Esophagus muscularis mucosa (tissue), 4 donors: ENCODE measurements at places on chromosomes 5 and 9. TPM values are rescaled to one million over a fixed set of nuclear protein-coding genes. Genes with fewer than 3 reads are reported as not detected.

The PDLIM4 gene
- 132 TPM for total RNA-seq

GRCh38 chr9:113454914-113455761 lies 8.4 kb upstream of the RGS3 start:
- no peak overlapping the region for H3K4me3 ChIP-seq
- H3K27ac ChIP-seq: peak overlapping the region; percentile 86
- no peaks in the 10 kb centered on the region for H3K27me3 ChIP-seq
- peak; percentile 70 for DNase-seq

DNA sequence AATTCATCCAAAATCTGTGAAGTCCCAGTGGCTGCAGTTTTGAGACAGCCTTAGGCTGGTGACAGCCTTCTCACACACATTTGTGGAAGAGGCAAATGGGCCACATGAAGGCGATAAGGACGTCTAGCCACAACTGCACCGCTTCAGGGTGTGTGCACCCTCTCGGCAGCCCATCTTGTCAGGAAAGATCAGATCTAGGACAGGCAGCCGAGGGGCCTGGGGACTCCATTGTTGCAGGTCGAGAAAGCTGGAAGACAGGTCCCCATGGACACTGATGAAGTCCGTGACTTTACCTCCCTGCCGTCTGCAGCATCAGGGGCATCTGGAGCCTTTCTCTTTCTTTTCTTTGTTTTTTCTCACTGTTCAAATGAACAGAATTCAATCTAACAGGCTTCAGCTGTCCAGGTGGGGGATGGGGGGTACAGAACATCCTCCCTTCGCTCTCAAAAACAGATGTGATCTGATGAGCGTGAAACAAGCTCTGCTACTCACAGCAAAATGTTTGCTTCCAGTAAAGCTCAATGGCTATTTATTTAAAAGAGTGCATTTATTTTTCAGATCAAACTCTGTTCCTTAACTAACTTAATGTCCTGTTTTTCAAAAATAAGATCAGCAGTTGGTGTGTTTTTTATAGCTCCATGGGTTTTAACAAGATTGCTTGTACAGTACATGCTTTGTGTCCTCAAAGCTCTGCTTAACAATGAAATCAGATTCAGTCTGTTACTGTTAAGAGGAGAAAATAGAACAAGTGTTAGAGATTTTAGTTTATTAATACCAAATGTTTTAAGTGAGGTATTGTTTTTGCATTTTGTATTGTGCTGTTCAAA lies 111.8 kb upstream of the OTULINL start:
- peaks cover 91% of the 10 kb centered on the region for H3K36me3 ChIP-seq
- H3K27ac ChIP-seq: no peak overlapping the region

The GPR150 gene
- total RNA-seq: not detected

The ASTN2 gene
- 4.6 TPM for total RNA-seq

DNA sequence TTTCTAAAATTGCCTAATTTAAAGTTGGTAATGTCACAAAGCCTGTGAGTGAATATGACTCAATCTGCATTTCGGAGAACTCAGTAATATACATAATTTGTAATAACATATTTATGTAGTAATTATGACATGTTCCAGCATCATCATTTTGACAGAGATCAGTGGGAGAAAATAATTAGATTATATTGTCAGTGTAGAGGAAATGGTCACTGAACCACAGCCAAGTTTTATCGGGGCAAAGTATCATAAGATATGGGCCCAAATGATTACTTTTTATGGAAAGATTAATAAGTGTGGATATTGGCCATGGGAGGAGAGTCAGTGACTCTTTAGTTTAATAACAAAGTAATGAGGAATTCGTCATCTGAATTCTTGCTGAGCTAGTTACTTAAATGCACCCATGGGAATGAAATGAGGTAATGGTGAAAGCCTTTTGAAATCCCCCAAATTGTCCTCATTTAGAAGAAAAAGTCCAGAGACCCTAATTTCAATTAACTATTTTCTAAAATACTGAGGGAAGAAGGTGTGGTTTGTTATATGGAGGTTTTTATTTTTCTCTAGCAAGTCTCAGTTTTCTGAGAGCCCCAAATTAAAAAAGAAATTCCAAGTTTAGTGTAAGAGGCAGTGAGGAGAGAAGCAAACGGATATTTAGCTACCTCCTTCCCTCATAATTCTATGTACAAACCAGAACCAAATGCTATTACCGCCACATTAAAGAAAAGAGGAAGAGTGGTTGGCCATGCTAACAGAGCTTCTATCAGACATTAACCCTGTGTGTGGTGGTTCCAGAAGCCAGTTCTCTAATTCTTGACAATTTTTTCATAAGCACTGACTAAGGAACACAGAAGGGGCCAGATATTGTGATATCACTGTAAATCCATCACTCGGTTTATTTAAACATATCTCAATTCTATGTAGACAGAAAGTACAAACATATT lies 37.7 kb upstream of the MRPS30 start:
- H3K4me1 ChIP-seq: no peaks in the 10 kb centered on the region
- no peak overlapping the region for H3K4me3 ChIP-seq
- H3K36me3 ChIP-seq: no peaks in the 10 kb centered on the region
- H3K27me3 ChIP-seq: no peaks in the 10 kb centered on the region
- no peak for DNase-seq
- no peak overlapping the region for H3K27ac ChIP-seq

The CLK4 gene
- total RNA-seq: 24.9 TPM

DNA sequence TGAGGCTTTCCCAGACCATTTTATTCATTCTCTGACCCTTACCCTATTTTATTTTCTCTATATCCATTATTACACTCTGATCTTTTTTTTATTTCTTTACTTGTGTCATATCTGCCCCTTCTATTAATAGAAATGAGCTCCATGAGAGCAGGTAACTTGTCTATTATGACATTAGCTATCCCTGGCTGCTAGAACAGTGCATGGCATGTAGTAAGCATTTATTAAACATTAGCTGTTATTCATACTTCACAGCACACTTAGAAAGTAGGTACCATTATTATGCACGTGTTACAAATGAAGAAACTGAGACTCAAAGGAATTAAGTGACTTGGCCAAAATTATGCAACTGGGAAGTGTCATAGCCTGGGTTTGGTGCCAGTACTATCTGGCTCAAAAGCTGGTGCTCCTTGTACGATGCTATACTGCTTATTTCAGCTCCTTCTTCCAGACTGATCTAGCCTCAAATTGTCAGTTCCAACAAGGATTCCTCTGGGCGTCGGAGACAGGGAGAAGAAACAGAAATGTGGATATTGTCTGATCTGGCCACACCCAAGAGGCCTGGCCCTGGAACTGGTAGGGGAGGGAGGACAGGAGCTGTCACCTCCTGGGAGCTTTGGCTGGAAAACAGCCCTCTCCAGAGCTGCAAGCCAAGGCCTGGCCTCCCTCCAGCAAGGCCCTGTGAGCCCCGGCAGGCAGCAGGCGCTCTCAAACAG lies 10.8 kb upstream of the NIPAL4 start:
- H3K4me3 ChIP-seq: no peak overlapping the region
- no peaks in the 10 kb centered on the region for H3K27me3 ChIP-seq
- peak; percentile 94 for DNase-seq
- peaks cover 21% of the 10 kb centered on the region for H3K4me1 ChIP-seq
- peak overlapping the region; percentile 82 for H3K27ac ChIP-seq
- no peaks in the 10 kb centered on the region for H3K36me3 ChIP-seq

- H3K27ac ChIP-seq: no peak overlapping the region
- H3K27me3 ChIP-seq: no peaks in the 10 kb centered on the region
- no peaks in the 10 kb centered on the region for H3K36me3 ChIP-seq
- H3K4me3 ChIP-seq: no peak overlapping the region
- DNase-seq: no peak
Observed at GRCh38 chr5:76695346-76695745, 20.6 kb upstream of the F2R start.

- H3K27ac ChIP-seq: no peak overlapping the region
- peaks cover 8% of the 10 kb centered on the region for H3K4me1 ChIP-seq
- no peak for DNase-seq
Observed at GRCh38 chr9:68983008-68983411, 30.9 kb downstream of the PRKACG start.

DNA sequence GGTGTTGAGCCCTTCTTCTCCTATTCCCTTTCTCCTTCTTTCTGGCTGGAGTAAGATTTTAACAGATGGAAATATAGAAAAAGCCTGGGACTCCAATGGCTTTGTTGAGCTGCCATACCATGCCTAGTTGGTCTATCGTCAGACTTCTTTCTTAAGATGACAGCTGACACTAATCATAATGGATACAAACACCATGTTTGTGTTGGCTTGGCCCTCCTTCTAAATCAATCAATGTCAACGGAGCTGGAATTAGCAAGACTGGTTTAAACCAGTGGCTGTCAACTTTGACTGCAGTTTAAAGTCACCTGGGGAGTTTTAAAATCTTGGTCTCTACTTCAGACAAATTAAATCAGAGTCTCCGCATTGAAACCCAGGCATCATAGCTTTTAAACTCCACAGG lies 264.5 kb upstream of the PRR16 start:
- H3K36me3 ChIP-seq: no peaks in the 10 kb centered on the region
- H3K27ac ChIP-seq: no peak overlapping the region
- H3K4me1 ChIP-seq: no peaks in the 10 kb centered on the region
- DNase-seq: no peak

DNA sequence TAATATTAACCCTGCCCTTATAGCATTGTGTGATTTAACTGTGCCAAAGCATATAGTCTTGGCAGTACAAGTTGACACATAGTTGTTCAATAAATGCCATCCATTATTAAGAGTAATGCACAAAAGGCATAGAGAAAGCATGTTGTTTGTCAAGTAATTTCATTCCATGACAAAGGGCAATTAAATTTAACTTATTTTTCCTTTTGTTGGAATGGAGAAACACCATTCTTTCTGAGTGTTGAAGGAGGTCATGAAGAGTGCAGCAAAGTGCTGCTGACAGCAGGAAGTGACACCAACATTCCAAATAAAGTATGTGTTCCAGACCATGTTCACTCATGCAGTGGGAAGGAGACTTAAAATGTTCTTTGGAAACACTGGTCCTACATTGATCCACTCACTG lies 29.1 kb downstream of the ANKDD1B start:
- H3K4me1 ChIP-seq: no peaks in the 10 kb centered on the region
- H3K27ac ChIP-seq: no peak overlapping the region
- no peaks in the 10 kb centered on the region for H3K36me3 ChIP-seq
- DNase-seq: no peak
- no peaks in the 10 kb centered on the region for H3K27me3 ChIP-seq

- no peak overlapping the region for H3K4me3 ChIP-seq
- H3K36me3 ChIP-seq: no peaks in the 10 kb centered on the region
- peaks cover 30% of the 10 kb centered on the region for H3K4me1 ChIP-seq
- H3K27me3 ChIP-seq: no peaks in the 10 kb centered on the region
- no peak overlapping the region for H3K27ac ChIP-seq
- no peak for DNase-seq
Observed at GRCh38 chr9:73034962-73035361, 82.1 kb upstream of the ALDH1A1 start.

The ADAMTS13 gene
- total RNA-seq: 1.7 TPM

The DOCK8 gene
- total RNA-seq: 45.1 TPM

DNA sequence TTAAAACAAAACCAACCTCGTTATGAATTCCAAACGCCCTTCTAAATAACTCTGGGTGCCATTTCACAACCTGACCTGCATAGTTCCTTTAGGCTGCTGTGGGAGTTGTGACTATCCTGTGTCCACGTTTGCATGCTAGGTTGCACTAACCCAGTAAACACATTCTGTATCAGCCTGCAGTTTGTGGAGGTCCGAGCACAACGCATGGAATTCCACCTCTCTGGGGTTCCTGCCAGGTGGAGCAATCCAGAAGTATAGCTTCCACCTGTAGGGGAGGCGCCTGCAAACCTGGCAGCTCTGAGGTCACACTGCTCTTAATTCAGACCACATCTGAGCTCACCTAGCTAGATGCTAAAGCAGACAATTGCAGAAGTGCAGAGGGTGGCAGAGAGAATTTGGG lies 57.2 kb downstream of the MARCHF3 start:
- no peaks in the 10 kb centered on the region for H3K36me3 ChIP-seq
- H3K4me3 ChIP-seq: no peak overlapping the region
- H3K27ac ChIP-seq: no peak overlapping the region
- H3K27me3 ChIP-seq: no peaks in the 10 kb centered on the region
- peaks cover 23% of the 10 kb centered on the region for H3K4me1 ChIP-seq

DNA sequence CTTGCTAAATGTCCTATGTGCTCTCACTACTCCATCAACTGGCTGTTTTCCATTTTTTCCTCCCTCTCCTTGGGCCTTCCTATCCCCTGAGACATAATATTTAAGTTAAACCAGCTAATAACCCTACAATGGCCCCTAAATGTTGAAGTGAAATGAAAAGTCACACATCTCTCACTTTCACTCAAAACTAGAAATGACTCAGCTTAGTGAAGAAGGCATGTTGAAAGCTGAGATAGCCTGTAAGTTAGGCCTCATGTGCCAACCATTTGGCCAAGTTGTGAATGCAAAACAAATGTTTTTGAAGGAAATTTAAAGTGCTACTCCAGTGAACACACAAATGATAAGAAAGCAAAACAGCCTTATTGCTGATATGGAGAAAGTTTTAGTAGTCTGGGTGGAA lies 48.8 kb upstream of the CDH10 start:
- H3K27me3 ChIP-seq: no peaks in the 10 kb centered on the region
- H3K4me1 ChIP-seq: no peaks in the 10 kb centered on the region
- H3K36me3 ChIP-seq: no peaks in the 10 kb centered on the region
- no peak overlapping the region for H3K27ac ChIP-seq
- DNase-seq: no peak
- H3K4me3 ChIP-seq: no peak overlapping the region

DNA sequence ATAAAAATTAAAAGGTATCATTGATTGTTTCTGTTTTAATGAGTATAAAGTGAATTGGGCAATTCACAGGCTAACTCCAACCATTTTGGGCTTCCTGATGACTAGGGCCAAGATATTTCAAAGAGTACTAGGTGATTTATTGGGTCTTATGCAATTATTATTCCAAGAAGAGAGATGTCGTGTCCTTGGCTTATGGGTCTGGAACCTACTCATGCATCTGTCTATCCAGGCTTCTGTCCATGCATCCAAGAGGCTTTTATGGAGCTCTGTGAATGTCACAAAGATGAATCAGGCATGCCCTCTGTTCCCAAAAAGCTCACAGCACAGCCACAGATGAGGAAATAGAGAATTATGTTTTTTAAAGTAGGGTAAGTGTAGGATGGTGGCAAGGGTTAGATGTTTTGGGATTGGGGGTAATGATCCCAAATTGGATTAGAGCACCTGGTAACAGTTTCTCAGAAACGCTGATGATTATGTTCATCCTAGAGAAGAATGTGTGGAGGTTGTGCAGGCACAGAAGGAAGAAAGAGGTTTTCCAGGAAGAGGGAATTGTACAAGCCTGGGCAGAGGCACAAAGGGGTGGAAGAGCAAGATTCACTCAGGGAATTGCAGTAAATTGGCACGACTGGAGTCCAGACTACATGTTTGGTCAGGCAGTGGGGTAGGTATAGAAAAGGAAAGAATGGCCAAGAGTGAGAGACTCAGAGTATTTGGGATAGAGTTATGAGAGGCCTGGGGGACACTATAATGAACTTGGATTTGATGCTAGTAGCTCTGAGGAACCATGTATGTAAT lies 83.0 kb upstream of the TNC start:
- no peak for DNase-seq
- no peaks in the 10 kb centered on the region for H3K27me3 ChIP-seq
- H3K36me3 ChIP-seq: no peaks in the 10 kb centered on the region
- H3K27ac ChIP-seq: no peak overlapping the region
- peaks cover 8% of the 10 kb centered on the region for H3K4me1 ChIP-seq
- no peak overlapping the region for H3K4me3 ChIP-seq
